ENCODE measurements at places on chromosomes 1 and 21.

GRCh38 chr21:43909741-43910400 lies 44.8 kb downstream of the AGPAT3 start:
- peaks cover 53% of the 10 kb centered on the region for H3K36me3 ChIP-seq
- no peak overlapping the region for H3K4me3 ChIP-seq
- H3K27me3 ChIP-seq, result no peaks in the 10 kb centered on the region

GRCh38 chr21:43643193-43643592 lies 16.1 kb downstream of the HSF2BP start:
- no peaks in the 10 kb centered on the region for H3K36me3 ChIP-seq
- DNase-seq, result no peak
- H3K4me3 ChIP-seq, result no peak overlapping the region
- peaks cover 6% of the 10 kb centered on the region for H3K27me3 ChIP-seq
- H3K4me1 ChIP-seq, result peaks cover 18% of the 10 kb centered on the region

- H3K4me1 ChIP-seq, result no peaks in the 10 kb centered on the region
- H3K27me3 ChIP-seq, result no peaks in the 10 kb centered on the region
- no peak for DNase-seq
- no peaks in the 10 kb centered on the region for H3K36me3 ChIP-seq
- no peak overlapping the region for H3K4me3 ChIP-seq
Measured at GRCh38 chr1:67785847-67786753, 47.2 kb downstream of the GNG12 start.

GRCh38 chr1:244325056-244325758 lies 126.5 kb downstream of the ADSS2 start:
- peak overlapping the region; percentile 84 for H3K27ac ChIP-seq
- peaks cover 18% of the 10 kb centered on the region for H3K36me3 ChIP-seq
- peak overlapping the region; percentile 39 for H3K4me3 ChIP-seq
- peaks cover 44% of the 10 kb centered on the region for H3K4me1 ChIP-seq
- DNase-seq, result no peak

- H3K36me3 ChIP-seq, result no peaks in the 10 kb centered on the region
- DNase-seq, result no peak
- no peaks in the 10 kb centered on the region for H3K4me1 ChIP-seq
- peaks cover 5% of the 10 kb centered on the region for H3K27me3 ChIP-seq
- no peak overlapping the region for H3K4me3 ChIP-seq
Measured at GRCh38 chr1:63804829-63805484, 31.1 kb downstream of the ROR1 start.

DNA sequence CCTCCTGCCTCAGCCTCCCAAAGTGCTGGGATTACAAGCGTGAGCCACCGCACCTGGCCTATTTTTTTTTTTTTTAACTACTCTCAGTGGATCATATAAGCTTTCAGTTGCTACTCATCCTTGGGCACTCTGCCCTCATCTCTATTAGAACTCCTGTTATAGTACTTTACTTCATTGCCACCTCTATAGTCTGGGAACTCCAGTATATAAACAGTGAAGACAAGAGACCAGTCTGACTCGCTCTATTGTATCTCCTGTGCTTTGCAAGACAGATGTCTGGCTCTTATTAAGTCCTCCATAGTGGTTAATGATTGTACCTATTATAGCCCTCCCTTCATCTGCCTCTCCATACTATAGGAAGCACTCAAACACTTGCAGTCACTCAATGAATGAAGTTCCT lies 15.1 kb downstream of the KHDRBS1 start:
- no peak overlapping the region for H3K27ac ChIP-seq
- peaks cover 47% of the 10 kb centered on the region for H3K36me3 ChIP-seq
- no peak overlapping the region for H3K4me3 ChIP-seq
- H3K27me3 ChIP-seq, result no peaks in the 10 kb centered on the region
- DNase-seq, result no peak
- H3K4me1 ChIP-seq, result peaks cover 28% of the 10 kb centered on the region

DNA sequence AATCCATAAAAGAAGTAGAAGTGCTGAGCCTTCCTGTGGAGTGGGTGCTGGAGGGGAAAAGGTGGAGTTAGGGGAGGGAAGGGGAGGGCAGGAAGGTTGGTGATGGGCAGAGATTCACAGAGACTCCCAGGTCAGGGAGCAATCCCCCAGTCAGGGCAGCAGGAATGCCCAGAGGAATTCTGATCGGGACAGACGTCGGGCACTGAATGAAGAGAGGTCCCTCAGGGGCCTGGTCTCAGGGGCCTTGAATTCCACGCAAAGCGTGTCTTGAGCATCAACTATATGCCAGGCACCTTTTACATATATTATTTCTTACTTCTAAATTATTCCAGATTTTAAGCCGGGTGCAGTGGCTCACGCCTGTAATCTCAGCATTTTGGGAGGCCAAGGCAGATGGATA lies 7.2 kb upstream of the PADI1 start:
- DNase-seq, result no peak
- H3K4me3 ChIP-seq, result no peak overlapping the region

GRCh38 chr1:47201179-47201578 lies 11.3 kb upstream of the PDZK1IP1 start:
- H3K27me3 ChIP-seq, result peaks cover 56% of the 10 kb centered on the region
- no peak overlapping the region for H3K27ac ChIP-seq
- H3K4me3 ChIP-seq, result no peak overlapping the region
- no peak for DNase-seq
- H3K4me1 ChIP-seq, result peaks cover 6% of the 10 kb centered on the region

GRCh38 chr1:236888903-236889302 lies 93.8 kb downstream of the MTR start:
- DNase-seq, result no peak
- H3K4me3 ChIP-seq, result no peak overlapping the region
- no peaks in the 10 kb centered on the region for H3K4me1 ChIP-seq
- no peak overlapping the region for H3K27ac ChIP-seq
- H3K27me3 ChIP-seq, result no peaks in the 10 kb centered on the region

GRCh38 chr1:66982561-66983260 lies 57.9 kb downstream of the MIER1 start:
- DNase-seq, result no peak
- peaks cover 30% of the 10 kb centered on the region for H3K4me1 ChIP-seq
- peaks cover 41% of the 10 kb centered on the region for H3K36me3 ChIP-seq
- peak overlapping the region; percentile 26 for H3K27ac ChIP-seq
- no peaks in the 10 kb centered on the region for H3K27me3 ChIP-seq
- no peak overlapping the region for H3K4me3 ChIP-seq

DNA sequence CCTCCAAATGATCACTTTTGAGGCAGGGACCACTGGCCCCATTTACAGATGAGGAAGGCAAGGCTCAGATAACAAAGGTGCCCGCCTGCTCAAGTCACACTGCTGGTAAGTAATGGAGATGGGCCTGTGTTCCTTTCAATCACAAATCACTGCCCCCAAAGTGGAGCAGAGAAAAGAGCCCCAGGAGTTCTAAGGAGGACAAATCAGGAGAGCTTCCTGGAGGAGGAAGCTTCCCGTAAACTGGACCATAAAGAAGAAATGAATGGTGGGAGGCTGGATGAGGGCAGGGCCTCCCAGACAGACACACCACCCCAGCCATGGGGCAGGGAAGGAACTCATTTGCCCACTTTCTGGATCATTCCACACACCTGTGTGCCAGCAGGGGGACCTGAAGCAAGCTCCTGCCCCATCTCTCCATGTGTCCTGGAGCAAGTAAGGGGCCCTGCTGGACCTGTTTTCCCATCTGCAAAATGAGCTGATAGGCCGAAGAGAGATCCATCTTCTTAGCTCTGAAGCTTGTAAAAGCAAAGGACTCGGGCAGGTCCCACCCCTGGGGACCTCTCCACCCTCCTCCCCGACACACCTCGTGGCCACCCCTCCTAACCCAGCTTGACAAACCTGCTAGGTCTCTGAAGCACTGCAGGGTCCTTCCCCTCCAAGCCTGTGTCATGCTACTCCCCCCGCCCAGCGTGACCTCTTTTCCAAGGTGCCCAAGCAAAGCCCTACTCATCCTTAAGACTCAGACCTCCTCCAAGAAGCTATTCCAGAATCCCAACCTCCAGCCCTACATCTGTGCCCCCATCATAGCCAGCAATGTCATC lies 5.5 kb downstream of the LAPTM5 start:
- peaks cover 83% of the 10 kb centered on the region for H3K36me3 ChIP-seq
- no peak for DNase-seq
- no peaks in the 10 kb centered on the region for H3K27me3 ChIP-seq
- H3K4me3 ChIP-seq, result peak overlapping the region; percentile 65
- H3K27ac ChIP-seq, result peak overlapping the region; percentile 94

- H3K27me3 ChIP-seq, result no peaks in the 10 kb centered on the region
- H3K4me1 ChIP-seq, result no peaks in the 10 kb centered on the region
- no peak overlapping the region for H3K4me3 ChIP-seq
Measured at GRCh38 chr1:53259932-53260331, 21.6 kb upstream of the MAGOH start.

- DNase-seq, result peak; percentile 73
- H3K4me3 ChIP-seq, result peak within 1 kb of the TSS; percentile 90
- H3K27ac ChIP-seq, result peak within 1 kb of the TSS; percentile 37
- H3K27me3 ChIP-seq, result peaks cover 69% of the 10 kb centered on the region
- no peaks in the 10 kb centered on the region for H3K36me3 ChIP-seq
Measured at GRCh38 chr1:186680245-186681061, at the start of gene PTGS2. TSS of gene PTGS2 (minus strand) at chr1:186680423. CDS start at chr1:186680290, 133 bp downstream.

GRCh38 chr1:19049798-19050197 lies 93.3 kb upstream of the IFFO2 start:
- H3K36me3 ChIP-seq, result no peaks in the 10 kb centered on the region
- no peak overlapping the region for H3K4me3 ChIP-seq
- H3K27me3 ChIP-seq, result peaks cover 12% of the 10 kb centered on the region
- no peak for DNase-seq
- no peak overlapping the region for H3K27ac ChIP-seq

DNA sequence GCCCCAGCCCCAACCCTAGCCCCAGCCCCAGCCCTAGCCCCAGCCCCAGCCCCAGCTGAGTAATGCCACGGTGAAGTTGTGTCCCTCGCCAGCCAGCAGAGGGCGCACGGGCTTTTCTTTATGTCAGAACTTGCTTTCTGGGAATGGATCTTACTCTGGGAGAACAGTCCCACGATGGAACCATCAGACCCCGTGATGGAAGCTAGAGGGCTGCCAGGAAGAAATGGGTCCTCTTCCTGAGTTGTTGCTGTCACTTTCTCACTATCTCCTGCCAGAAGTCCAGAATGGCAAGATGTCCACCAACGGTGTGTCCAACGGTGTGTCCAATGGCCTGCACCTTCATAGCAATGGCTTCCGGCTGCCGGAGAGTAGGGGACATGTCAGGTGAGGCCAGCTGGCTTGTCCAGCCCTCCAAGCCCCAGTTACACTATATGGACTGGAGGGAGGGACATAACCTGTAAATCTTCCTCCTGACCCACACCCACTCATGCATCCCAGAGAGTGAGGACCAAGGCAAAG lies 25.1 kb upstream of the TMEM222 start:
- DNase-seq, result peak; percentile 31
- H3K27me3 ChIP-seq, result no peaks in the 10 kb centered on the region
- H3K4me1 ChIP-seq, result peaks cover 2% of the 10 kb centered on the region
- H3K36me3 ChIP-seq, result peaks cover 3% of the 10 kb centered on the region
